RCC 7860 (cell line): ENCODE measurements at places on chromosomes 7 and 10.

- no peak for DNase-seq
These were observed 49.7 kb downstream of the CDK14 start for GRCh38 chr7:90645784-90646183.

DNA sequence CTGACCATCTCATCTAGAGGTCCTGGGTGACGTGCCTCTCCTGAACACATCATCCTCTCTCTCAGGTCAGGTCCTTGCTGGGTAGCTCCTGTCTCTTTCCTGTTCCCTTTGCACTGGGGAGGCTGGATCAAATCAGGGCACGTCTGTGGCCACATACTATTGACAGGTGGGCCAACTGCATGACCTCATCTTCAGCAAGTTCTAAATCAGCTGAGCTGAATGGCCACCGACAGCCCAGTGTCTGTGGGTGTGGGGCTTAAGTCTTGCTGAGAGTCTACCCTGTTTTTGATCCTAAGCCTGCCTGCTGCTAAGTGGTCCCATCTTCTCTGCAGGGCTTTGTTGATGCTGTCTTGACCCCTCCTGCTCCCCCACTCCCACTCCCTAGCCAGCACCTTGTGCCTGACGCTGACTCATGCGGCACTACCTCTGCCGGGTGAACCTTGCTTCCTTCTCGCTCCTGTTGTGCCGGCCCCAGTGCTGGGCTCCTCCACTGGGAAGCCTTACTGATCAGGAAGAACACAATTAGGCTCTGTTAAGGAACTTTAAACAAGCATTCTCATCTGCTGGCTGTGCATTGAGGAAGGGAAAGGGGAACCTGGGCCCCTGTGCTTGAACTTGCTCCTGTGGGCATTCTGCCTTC lies 440.4 kb downstream of the PLXNA4 start:
- no peak for DNase-seq

DNA sequence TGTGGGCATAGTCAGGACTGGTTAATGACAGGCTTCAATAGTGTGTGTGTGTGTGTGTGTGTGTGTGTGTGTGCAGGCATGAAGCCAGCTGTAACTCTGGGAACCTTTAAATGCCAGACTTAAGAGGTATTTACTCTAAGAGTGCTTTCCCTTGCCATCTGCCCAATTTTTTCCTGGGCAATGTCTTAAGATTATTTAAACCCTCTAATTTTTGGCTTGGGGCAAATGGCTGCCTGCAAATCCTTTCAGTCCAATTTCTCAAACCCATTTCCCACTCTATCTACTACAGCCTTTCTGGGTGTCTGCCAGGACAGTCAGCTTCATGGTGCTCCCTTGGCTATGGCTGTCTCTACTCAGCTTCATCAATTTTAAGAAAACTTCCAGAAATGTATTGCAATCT lies 62.6 kb upstream of the C1GALT1 start:
- DNase-seq, result no peak

GRCh38 chr7:40584667-40585433 lies 450.0 kb downstream of the SUGCT start:
- DNase-seq, result no peak

GRCh38 chr7:137421366-137421765 lies 77.8 kb upstream of the PTN start:
- DNase-seq, result no peak

DNA sequence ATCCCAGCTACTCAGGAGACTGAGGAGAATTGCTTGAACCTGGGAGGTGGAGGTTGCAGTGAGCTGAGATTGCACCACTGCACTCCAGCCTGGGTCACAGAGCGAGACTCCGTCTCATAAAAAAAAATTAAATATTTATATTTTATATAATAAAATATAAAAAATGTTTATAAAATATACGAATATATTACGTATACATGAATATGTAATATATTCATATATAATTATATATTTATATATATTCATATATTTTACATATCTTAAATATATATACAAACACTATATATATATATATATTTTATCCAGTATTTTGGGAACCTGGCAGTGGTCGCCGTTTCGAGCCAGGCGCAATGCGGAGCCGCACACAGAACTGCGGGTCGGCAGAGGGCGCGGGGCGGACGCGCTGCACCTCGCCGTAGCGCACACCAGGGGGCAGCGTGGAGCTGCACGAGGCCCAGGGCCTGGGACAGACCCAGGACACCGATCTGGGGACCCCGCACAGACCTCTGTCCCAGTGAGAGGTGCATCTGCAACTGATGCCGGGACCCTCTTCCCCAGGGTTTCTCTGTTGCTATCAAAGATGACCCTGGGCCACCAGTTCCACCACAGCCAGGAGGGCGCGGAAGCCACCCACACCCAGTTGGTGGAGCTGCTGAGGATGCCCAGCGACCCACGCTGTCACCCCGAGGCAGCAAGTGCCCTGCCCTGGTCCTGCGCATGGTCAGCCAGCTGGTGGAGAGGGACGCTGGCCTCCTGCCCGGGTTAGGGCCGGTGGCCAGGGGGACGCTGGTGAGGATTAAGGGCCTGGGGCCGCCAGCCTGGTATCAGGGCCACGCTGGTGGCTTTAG lies 22.7 kb downstream of the AP5Z1 start:
- DNase-seq, result no peak

- DNase-seq, result no peak
These were observed 258.0 kb upstream of the SEMA3A start for GRCh38 chr7:84452618-84453017.

DNA sequence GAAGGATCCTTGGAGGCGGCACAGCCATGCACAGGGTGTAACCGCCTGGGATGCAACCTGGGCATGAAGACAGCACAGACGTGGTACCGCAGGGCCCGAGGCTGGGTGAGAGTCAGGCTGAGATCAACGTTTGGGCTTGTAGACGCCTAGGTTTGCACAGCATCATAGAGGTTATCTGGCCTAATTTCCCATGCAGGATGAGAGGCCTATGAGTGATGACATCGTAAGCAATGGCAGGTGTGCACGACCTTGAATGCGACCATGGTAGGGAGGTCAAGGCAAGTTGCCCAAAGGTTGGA lies 7.5 kb downstream of the CALML3 start:
- no peak for DNase-seq
